ENCODE measurements at places on chromosomes 3 and 15.

GRCh38 chr3:183898028-183898431 is 13.3 kb upstream of the PARL start:
- H3K27ac ChIP-seq, result no peak overlapping the region
- H3K27me3 ChIP-seq, result no peaks in the 10 kb centered on the region
- no peak overlapping the region for H3K4me3 ChIP-seq
- peaks cover 4% of the 10 kb centered on the region for H3K4me1 ChIP-seq
- no peak for DNase-seq
- no peaks in the 10 kb centered on the region for H3K36me3 ChIP-seq

DNA sequence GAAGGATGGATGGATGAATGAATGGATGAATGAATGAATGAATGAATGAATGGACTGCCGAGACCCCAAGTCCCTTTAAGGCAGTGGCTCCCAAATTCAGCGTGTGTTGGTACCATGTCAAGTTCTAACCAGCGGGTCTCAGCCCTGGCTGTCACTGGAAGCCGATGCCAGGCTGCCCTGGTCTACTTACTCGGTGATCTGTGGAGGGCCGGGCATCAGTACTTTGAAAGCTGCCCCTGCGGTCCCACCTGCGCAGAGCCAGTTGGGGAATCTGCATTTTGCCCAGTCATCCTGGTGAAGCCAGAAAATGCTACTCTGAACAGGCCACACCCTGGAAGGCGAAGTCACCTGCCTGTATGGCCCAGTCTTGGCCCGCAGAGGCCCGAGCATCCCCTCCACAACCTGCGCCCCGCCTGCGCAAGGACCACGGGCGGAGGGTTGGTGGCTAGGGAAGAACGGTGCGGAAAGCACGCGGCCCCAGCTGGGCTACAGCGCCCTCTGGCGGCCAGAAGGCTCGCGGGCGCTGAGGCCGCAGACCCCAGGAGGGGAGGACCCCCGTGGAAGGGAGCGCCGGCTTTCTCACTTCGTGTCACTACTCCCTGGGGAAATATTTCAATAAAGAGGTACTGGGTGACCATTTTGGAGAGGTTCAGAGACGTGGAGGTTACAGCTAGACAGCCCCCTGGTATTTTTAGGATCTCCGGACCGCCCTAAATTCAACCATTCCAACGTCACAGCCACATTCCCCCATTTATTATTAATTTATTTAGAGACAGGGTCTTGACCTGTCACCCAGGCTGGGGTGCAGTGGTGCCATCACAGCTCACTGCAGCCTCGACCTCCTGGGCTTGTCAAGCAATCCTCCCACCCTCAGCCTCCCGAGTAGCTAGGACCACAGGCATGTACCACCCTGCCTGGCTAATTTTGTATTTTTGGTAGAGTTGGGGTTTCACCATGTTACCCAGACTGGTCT is 34.9 kb downstream of the PRKCD start:
- H3K27ac ChIP-seq, result no peak overlapping the region
- H3K4me3 ChIP-seq, result no peak overlapping the region
- no peaks in the 10 kb centered on the region for H3K36me3 ChIP-seq
- H3K4me1 ChIP-seq, result peaks cover 3% of the 10 kb centered on the region
- no peaks in the 10 kb centered on the region for H3K27me3 ChIP-seq
- peak; percentile 68 for DNase-seq

DNA sequence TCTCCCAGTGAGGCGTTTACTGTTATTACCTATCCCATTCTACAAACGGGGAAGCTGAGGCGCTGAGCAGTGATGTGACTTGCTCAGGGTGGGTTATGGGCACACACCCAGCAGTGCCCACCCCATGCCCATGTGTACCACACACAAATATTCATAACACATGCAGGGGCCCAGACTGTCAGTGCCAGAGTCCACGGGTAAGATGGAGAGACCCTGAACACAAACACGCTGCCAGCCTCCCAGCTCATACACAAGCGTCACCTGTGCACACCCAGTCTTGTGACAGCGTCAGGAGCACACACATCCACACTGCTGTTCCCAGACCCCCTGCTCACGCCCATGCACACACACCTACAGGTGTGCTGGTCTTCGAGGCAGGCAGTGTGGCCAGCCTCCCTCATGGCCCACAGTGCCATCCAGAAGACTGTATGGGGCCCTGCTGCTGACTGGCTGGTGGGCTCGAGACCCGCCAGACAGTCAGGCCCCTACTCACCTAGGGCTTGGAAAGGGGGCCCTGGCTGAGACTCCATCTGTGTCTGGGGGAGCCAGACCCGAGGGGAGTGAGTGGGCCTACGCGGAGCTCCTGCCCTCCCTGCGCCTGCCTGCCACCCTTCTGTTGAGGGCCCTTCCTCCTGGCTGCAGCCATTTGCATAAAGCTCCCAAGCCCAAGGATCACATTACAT is 39.4 kb downstream of the DNAJB8 start:
- H3K27me3 ChIP-seq, result peaks cover 4% of the 10 kb centered on the region
- no peak for DNase-seq

DNA sequence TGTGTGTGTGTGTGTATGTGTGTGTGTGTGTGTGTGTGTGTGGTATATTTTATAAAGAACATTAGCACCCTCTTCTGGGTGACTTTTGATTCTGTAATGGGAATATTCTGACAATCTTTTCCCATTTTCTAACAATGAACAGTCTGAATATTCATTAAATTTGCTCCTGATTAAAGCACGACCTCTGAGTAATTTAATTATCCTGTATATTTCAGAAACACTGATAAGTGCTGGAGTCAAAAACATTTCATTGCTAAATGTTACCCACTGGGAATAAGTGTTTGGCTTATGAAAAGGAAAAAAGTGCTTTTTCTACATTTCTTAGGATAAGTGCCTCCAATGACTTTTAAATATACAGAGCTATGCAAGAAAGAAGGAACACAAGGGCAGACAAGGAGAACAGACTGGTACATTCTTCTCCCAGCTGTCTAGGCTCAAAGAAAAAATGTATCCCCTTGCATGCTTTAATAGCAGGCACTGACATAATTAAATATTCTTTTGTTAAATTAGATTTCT is 32.3 kb upstream of the SYNPR start:
- no peak overlapping the region for H3K27ac ChIP-seq
- no peak overlapping the region for H3K4me3 ChIP-seq
- DNase-seq, result no peak
- no peaks in the 10 kb centered on the region for H3K27me3 ChIP-seq

DNA sequence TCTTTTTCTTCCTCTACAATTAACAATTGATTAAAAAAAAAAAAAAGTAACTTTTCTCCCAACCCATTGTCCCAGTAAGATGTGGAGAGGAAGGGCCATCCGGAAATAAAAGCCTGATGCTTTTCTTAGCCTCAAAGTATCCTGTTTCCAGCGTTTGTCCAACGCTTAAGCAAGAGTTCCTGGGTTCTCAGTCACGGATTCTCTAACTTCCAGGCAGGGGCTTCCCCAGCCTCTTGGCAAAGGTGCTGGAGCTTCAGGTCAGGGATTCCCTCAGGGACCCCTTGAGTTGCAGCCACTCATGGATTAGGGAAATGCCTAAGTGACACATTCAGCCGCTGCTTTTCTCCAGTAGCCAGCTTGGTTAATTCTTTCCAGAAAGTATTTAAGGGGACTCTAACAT is 22.3 kb upstream of the C2CD4B start:
- H3K27ac ChIP-seq, result no peak overlapping the region
- H3K4me1 ChIP-seq, result no peaks in the 10 kb centered on the region
- no peak for DNase-seq
- no peaks in the 10 kb centered on the region for H3K36me3 ChIP-seq
- no peak overlapping the region for H3K4me3 ChIP-seq

- no peaks in the 10 kb centered on the region for H3K36me3 ChIP-seq
- peaks cover 37% of the 10 kb centered on the region for H3K4me1 ChIP-seq
- no peak for DNase-seq
- peak overlapping the region; percentile 86 for H3K27ac ChIP-seq
Observed at GRCh38 chr3:25665315-25666280, 891 bp upstream of the TOP2B start.

GRCh38 chr15:62844564-62845240 is 197.8 kb upstream of the TPM1 start:
- no peaks in the 10 kb centered on the region for H3K36me3 ChIP-seq
- no peak overlapping the region for H3K27ac ChIP-seq
- H3K27me3 ChIP-seq, result no peaks in the 10 kb centered on the region
- H3K4me3 ChIP-seq, result no peak overlapping the region

GRCh38 chr15:46420990-46421389 is 786.2 kb downstream of the SQOR start:
- no peak overlapping the region for H3K27ac ChIP-seq
- no peaks in the 10 kb centered on the region for H3K36me3 ChIP-seq
- H3K4me1 ChIP-seq, result no peaks in the 10 kb centered on the region
- no peak for DNase-seq
- H3K4me3 ChIP-seq, result no peak overlapping the region
- H3K27me3 ChIP-seq, result no peaks in the 10 kb centered on the region

- H3K27me3 ChIP-seq, result peaks cover 11% of the 10 kb centered on the region
- no peaks in the 10 kb centered on the region for H3K4me1 ChIP-seq
- no peak overlapping the region for H3K27ac ChIP-seq
- no peaks in the 10 kb centered on the region for H3K36me3 ChIP-seq
Observed at GRCh38 chr3:3798631-3799113, 559 bp upstream of the LRRN1 start.

DNA sequence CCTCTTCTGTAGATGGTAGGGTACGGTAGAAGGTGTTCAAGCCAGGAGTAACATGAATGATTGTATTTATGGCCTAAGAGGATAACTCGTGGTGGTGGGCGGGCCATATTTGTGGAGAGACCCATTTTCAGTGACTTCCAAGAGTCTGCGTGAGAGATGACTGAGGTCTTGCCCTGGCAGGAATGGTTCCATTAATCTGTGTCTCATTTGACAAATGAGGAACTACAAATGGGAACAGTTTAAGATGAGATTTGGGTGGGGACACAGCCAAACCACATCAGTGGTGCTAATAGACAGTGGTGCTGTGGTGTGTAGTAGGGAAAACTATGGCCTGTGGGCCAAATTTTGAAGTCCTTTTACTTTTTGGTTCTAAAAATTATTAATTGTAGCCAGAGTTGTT is 47.1 kb downstream of the FLNB start:
- no peak overlapping the region for H3K4me3 ChIP-seq
- no peak for DNase-seq

- no peaks in the 10 kb centered on the region for H3K27me3 ChIP-seq
- no peaks in the 10 kb centered on the region for H3K36me3 ChIP-seq
- no peak for DNase-seq
- peaks cover 30% of the 10 kb centered on the region for H3K4me1 ChIP-seq
Observed at GRCh38 chr15:52466716-52467115, 62.0 kb downstream of the MYO5A start.

DNA sequence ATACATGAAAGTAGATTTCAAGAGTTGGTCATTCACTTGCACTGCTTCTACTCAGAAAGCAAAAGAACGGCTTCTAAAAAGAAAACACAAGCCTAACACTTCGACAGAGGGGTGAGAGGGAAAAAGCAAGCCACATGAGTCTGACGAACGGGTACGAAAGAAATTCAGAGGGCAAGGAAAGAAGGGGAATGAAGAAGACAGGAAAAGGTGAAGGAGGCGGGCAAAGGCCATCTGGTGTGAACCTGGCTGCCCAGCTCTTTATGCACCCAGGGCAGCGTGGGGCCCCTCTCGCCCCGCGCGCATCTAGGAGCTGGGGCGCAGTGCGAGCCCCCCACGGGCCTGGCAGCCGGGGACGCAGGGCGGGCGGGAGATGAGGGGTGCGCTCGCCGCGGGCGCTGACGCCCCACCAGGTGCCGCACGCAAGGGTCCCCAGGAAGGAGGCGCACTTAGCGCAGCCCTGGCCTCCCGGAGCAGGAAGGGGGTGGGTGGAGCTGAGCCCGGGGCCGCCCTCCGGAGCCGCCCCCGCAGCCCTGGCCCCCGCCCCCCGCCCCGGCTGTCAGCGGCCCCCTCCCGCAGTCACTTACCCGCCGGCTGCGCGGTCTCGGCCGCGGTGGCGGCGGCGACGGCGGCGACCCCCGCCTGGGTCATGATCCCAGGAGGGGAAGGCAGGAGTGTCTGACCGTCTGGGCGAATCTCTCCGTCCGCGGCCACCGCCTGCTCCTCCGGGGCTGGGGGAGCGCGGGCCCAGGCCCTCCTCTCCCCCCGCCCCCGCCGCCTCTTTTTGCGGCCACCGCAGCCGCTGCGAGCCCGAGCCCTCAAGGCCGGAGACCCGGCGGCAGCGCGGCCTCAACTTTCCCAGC is at the start of gene USF3:
TSS of gene USF3 (minus strand) at position 857 of the 860 bp plus-strand sequence. CDS start 21,764 bp downstream, outside the sequence.
- peak; percentile 86 for DNase-seq
- peaks cover 28% of the 10 kb centered on the region for H3K4me1 ChIP-seq
- no peaks in the 10 kb centered on the region for H3K36me3 ChIP-seq
- H3K27ac ChIP-seq, result peak within 1 kb of the TSS; percentile 76
- peak within 1 kb of the TSS; percentile 89 for H3K4me3 ChIP-seq

GRCh38 chr15:63979262-63979793 is 67.0 kb downstream of the DAPK2 start:
- no peak overlapping the region for H3K27ac ChIP-seq
- DNase-seq, result no peak
- no peak overlapping the region for H3K4me3 ChIP-seq
- H3K4me1 ChIP-seq, result no peaks in the 10 kb centered on the region
- no peaks in the 10 kb centered on the region for H3K36me3 ChIP-seq

- H3K36me3 ChIP-seq, result no peaks in the 10 kb centered on the region
- DNase-seq, result no peak
- no peaks in the 10 kb centered on the region for H3K27me3 ChIP-seq
Observed at GRCh38 chr3:47143068-47143467, 20.8 kb downstream of the SETD2 start.

- no peak overlapping the region for H3K4me3 ChIP-seq
- DNase-seq, result no peak
Observed at GRCh38 chr3:125337506-125337905, 37.6 kb downstream of the ZNF148 start.

GRCh38 chr3:134610432-134611385 is 40.1 kb downstream of the KY start:
- DNase-seq, result no peak
- no peaks in the 10 kb centered on the region for H3K27me3 ChIP-seq
- no peaks in the 10 kb centered on the region for H3K4me1 ChIP-seq

- no peaks in the 10 kb centered on the region for H3K27me3 ChIP-seq
- H3K36me3 ChIP-seq, result no peaks in the 10 kb centered on the region
- no peak overlapping the region for H3K27ac ChIP-seq
- DNase-seq, result no peak
- no peak overlapping the region for H3K4me3 ChIP-seq
Observed at GRCh38 chr15:93454788-93455187, 365.8 kb upstream of the RGMA start.

GRCh38 chr3:111616417-111617105 is 21.4 kb upstream of the ZBED2 start:
- peaks cover 9% of the 10 kb centered on the region for H3K36me3 ChIP-seq
- no peak overlapping the region for H3K4me3 ChIP-seq
- no peaks in the 10 kb centered on the region for H3K27me3 ChIP-seq
- H3K27ac ChIP-seq, result peak overlapping the region; percentile 40
- DNase-seq, result peak; percentile 42

GRCh38 chr15:23762026-23762425 is 74.9 kb upstream of the NDN start:
- H3K36me3 ChIP-seq, result no peaks in the 10 kb centered on the region
- no peak overlapping the region for H3K27ac ChIP-seq
- no peaks in the 10 kb centered on the region for H3K4me1 ChIP-seq
- H3K4me3 ChIP-seq, result no peak overlapping the region
- no peaks in the 10 kb centered on the region for H3K27me3 ChIP-seq
- DNase-seq, result no peak

Data from CD8-positive, alpha-beta memory T cell (primary cell).